ENCODE measurements at places on chromosomes 12 and 14.

DNA sequence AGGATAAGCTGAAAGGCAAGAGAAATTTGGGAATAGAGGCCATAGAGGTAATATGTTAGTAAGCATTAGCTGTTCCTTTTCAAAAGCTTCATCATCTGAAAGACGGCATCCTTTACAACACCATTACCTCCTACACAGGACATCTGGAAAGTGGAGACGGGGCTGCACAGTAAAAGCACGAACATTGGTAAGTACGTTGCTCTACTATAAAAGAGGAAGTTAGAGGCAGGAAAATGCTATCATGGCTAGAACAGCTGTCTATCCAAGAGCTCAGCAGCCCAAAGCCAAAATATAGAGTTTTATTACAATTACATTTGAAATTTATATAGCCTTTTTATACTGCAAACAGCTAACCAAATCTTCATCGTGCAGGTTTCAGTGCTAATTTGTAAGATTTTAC is 172.3 kb upstream of the GRIP1 start:
- DNase-seq = no peak

DNA sequence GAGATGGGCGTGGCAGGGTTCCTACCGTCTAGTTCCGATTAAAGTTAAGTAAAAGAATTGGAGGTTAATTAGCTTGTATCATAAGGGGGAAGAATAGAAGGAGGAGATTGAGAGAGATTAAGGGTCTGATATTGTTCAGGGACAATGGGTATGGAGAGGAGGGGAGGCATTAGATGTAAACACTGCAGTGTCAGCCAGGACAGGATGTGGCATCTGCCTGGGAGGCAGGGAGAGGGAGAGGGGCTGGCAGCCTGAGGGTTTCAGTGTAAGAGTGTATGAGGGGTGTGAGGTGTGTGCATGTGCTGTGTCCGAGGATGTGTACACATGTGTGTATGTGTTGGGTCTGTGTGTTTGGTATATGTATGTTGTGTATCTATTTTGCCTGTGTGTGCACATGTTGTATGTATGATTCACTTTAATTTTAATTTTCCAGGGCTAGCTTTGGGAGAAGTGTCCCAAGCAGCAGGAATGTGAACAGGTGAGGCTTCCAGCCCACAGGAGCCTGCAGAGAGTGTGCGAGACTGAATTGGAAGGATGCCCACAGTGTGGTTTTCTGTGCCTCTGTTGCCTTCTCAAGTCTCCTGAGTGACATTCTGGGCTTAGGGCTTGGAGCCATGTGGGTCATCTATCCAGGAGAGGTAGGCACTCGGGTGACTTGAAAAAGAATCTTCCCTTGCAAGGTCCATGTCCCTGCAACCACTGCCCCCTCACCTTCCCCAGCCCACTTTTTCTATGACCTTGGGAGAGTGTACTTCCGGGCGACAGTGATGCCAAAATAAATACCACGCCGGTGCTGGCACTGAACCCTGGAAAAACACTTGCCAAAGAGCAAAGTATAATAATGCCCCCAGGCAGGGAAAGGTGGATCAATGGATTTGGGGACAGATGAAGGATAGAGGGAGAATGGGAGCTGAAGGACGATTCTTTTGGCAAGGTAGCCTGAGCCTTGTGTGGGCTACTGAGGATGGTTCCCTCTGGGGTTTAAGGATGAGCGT is 36.8 kb upstream of the DCD start:
- no peak for DNase-seq

DNA sequence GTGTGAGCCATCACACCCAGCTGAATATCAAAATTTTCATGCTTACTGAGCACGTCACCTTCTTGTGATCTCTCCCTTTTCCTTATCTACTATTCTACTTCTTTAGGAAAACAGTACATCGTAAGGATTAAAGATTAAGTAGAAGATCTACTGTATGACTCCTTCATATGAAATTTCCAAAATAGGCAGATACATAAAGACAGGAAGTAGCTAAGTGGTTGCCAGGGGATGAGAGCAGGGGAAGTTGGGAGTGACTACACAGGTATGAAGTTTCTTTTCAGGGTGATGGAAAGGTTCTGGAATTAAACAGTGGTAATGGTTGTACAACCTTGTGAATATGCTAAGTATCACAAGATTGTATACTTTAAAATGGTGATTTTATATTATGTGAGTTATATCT is 36.5 kb upstream of the CERS5 start:
- no peak for DNase-seq

- no peak for DNase-seq
These were observed 26.8 kb downstream of the AMN1 start for GRCh38 chr12:31702047-31702446.

GRCh38 chr12:107368586-107368985 is 275.2 kb upstream of the CRY1 start:
- DNase-seq = no peak

GRCh38 chr12:51399891-51400290 is 8.7 kb upstream of the GALNT6 start:
- DNase-seq = no peak

DNA sequence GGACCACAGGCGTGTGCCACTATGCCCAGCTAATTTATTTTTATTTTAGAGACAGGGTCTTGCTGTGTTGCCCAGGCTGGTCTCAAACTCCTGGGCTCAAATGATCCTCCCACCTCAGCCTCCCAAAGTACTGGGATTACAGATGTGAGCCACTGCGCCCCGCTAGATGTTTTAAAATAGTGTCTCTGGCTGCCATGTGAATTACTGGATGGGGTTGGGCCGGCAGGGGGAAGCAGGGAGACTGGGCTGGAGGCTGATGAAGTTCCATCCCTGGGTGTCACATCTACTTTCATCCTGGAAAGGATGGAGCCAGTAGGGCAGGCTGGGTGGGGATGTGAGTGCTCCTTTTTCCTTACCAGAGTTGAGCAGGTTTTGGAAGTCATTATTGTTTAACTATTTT is 46.1 kb downstream of the DNAH10 start:
- no peak for DNase-seq

DNA sequence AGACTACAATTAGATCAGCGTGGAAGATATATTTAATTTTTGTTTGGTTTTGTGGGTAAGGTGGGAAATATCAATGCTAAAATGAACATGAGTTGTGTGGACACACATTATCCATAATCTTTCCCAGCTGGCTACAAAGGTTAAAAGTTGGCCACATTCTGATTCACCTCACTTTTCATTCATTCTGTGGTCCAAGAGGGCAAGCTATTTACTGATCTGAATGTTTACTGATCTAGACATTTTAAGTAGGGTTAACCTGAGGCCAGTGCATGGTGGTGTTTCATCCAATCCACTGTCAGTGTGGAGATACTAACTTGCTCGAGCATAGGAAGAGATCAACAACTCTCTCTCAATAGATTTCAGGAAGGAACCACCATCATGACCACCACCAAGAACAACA is 71.6 kb downstream of the DCAF5 start:
- no peak for DNase-seq

Measured in pulmonary artery endothelial cell (primary cell).